ENCODE measurements at places on chromosomes 11 and 22.
A peak's percentile ranks its signal among the peaks of the same experiment; 100 is the strongest.

DNA sequence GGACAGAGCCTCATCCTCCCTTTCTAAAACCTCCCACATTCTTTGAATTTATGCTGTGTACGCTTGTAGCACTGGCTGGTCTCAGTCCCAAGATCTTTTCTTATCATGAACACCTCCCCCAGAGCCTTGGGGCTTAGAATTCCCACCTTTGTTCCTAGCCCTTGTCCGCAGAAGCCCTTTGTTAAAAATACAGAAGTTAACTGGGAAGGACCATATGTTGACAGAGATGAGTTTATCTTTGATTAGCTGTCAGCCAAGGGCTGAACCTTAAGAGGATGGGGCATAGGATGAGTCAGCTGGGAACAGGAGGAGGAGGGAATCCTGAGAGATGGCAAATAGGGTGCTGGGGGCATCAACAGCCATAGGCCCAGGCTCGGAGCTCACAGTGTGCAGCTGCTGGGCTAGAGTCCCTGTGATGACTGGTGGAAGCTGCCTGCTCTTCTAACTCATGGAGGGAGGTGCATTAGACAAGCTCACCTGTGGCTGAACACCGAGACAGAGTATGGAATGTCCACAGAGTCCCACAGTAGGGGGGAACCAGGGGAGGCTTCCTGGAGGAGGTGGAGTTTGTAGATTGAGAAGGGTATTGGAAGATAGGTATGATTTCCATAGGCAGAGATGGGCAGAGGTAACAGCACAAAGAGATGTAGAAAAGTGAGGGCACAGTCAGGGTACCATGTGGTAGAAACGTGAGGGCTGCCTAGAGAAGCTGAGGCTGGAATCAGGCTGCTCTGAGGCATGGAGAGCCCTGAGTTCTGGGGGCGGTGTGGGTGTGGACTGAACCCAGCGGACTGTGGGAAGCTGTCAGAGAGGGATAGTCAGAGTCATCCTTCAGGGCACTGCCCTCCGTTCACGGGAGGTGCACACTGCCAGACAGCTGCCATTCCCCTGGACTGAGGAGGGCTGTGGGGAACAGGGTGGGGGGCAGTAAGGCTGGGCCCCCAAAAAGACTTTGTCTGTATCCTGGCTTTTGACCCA lies 9.9 kb downstream of the MICAL2 start:
- no peak for DNase-seq

GRCh38 chr22:47757741-47758140 lies 995.3 kb downstream of the TBC1D22A start:
- DNase-seq = no peak

- no peak for DNase-seq
Observed at GRCh38 chr11:29368126-29368525, 648.7 kb downstream of the KCNA4 start.

DNA sequence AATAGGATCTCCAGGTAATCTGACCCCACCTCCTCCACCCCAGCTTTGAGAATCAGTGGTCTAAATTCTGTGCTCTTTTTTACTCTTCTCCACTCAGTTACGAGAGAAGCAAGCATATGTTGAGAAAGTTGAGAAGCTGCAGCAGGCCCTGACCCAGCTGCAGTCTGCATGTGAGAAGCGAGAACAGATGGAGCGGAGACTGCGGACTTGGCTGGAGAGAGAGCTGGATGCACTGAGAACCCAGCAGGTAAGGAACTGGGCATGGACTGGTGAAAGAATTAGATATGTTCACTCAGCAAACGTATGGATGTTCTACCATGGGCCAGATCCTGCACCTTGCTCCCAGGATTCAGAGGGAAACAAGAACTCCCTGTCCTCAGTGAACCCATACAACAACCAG lies 85.7 kb downstream of the AMOTL1 start:
- DNase-seq = no peak

DNA sequence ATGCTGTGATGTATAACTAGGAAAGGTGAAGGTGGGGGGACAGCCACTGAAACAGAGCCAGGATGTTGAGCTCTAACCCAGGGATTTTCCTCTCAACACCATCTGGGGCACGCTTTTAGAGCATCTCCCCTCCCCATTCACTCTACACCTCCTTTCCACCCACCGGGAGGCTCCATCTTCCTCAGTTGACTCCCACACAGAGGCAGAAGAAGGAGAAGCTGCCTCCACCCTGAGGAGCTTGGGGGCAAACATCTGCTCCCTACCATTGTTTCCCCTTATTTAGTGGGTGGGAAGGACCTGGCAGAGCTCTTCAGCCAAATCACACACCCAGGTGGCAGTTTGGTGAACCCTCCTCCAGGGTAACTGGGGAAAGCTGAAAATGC lies 50.0 kb upstream of the ADA2 start:
- no peak for DNase-seq

DNA sequence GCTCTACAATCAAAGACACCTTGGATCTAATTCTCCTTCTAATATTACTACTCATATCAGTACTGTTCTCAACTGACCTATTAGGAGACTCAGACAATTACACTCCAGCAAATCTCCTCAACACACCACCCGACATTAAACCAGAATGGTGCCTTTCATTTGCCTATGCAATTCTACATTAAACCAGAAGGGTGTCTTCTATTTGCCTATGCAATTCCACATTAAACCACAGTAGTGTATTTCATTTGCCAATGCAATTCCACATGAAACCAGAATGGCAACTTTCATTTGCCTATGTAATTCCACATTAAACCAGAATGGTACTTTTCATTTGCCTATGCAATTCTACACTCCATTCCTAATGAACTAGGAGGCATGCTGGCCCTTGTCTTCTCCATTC lies 15.3 kb upstream of the APOL3 start:
- no peak for DNase-seq

DNA sequence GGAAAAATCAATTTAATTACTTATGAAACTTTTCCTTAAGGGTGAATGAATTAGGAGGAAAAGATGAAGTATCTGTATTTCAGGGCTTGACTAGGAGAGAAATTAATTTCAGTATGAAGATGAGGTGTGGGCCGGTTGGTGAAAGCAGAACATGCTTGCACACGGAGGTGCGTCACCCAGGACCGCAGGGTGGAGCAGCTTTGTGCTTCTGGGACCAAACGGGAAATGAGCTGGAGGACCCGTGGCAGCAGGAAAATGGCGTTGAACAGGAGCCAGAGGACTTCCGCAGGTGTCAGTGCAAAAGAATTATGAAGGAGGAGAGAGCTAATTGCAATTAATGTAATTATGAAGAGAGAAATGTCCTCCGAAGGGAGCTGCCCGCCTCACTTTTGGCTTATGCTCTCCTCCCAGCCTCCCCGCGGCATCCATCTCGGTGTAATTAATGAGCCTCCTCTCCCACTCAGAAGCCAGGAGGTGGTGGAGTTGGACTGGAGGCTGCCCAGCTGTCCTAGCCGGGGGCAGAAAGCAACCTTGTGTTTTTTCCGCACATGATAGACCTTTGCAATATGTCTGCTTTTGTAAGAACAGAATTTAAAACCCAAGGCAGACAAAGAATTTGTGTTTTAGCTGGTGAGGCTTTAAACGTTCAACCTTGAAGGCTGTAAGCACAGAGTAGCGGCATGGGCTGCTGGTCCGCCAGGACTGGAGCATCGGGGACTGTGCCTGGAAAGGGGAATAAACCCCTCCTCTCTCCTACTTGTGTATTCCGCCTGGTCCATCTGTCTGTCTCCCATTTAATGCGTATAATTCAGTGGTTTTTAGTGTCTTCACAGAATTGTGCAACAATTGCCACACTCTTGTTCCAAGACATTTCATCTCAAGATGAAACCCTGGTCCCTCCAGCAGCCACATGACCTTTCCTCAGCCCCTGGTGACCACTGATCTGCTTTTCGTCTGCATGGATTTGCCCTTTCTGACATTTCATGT lies 180.6 kb downstream of the TBC1D22A start:
- peak; percentile 29 for DNase-seq

- DNase-seq = no peak
Observed at GRCh38 chr11:108093128-108093904, 28.1 kb upstream of the ACAT1 start.

DNA sequence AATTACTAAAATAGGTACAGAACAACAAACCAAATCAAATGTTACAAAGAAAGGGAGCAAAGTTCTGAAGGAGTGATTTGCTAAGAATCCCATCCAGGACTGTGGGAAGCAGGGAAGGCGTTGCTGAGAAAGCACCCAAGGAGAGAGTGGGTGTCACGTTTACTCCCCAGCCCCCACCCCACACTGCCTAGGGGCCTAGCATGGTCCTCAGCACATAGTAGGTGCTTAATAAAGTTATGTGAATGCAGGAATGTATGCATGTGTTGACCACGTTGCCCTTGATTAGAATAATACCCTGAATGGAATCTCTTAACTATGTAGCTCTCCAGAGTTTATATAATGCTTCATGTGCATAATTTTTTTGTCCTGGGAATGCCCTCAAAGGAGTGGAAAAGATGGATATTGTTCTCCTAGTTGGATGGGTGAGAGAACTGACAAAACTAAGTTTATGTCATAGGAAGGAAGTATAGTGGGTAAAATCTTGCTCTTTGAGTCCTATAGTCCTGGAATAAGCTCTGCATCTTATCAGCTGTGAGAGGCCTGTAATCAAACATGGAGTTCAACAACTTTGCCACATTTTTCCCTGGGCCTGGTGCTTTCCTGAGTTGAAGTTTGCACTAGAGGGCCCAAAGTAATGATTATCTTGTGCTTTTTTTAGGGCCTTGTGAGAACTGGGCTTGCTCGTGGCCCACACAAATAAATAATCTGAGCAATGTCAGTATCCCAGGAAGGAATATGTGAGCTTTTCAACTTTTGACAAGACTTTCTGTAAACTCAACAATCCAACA lies 53.8 kb upstream of the LMO2 start:
- no peak for DNase-seq

DNA sequence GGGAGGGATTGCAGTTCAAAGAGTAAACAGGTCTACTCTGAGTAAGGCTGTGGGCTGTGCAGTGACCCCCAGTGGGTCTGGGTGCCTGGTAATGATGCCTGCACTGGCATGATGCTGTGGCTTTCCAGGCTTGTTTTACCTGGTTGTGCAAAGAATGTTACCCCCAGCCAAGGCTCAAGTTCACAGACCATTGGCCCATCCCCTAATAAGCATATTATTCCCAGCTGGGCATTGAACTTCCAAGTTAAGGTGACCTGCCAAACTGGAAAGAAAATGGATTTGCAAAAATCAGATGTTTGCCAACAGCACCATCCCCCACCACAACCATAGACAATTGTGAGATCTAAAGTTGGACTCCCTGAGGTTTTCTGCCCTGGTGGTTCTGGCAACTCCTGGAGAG lies 7.9 kb upstream of the EHF start:
- no peak for DNase-seq

DNA sequence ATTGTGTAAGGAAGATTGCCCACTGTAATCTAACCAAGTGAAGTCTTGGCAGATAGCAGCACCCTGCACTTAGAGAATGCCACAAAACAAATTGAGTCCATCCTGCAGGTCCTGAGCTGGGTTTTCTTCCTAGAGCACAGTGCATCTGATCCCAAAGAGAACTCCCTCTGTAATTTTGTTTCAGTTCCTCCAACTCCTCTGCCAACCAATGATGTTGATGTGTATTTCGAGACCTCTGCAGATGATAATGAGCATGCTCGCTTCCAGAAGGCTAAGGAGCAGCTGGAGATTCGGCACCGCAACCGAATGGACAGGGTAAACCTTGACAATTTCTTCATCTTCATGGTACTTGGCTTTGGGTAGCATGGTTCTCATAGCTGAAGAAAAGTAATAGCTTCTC lies 33.1 kb upstream of the ST14 start:
- DNase-seq = no peak

DNA sequence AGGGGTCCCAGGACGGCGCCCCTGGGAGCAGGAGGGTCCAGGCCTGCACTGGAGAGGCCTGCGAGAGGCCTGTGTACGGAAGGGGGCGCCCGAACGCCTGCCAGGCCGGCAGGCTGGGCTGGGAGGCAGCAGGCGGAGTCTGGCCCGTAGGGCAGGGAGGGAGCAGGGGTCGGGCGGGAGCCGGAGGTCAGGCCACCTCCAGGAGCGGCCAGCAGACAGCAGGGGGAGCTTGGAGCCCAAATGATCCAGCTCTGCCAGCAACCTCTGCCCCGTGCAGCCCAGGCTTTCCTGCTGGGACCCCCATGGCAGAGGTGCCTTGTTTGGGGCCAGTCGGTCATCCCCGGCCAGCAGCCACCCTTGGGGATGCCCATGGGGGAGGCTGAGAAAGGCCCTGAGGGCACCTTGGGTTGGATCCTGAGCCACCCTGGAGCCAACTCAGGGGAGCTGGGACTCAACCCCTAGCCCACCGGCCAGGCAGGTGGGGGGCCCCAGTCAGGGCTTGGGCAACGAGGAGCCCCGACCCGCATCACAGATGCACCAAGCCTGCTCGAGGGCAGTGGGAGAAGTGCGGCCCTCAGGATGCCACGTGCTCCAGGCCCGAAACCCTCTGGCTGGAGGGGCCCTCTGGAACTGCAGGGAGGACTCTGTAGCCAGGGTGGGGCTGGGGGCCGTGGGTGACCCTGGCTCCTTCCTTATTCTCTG lies 9.6 kb upstream of the SYT8 start:
- DNase-seq = no peak

- no peak for DNase-seq
Observed at GRCh38 chr11:112269139-112269538, 8.5 kb upstream of the PLET1 start.

GRCh38 chr11:86062719-86063118 lies 6.2 kb downstream of the PICALM start:
- no peak for DNase-seq

- peak; percentile 97 for DNase-seq
Observed at GRCh38 chr11:89381094-89381493, 110.1 kb downstream of the NOX4 start.

- no peak for DNase-seq
Observed at GRCh38 chr22:38450234-38450797, 4.7 kb downstream of the KCNJ4 start.

- no peak for DNase-seq
Observed at GRCh38 chr11:13047884-13048283, 38.8 kb downstream of the RASSF10 start.

DNA sequence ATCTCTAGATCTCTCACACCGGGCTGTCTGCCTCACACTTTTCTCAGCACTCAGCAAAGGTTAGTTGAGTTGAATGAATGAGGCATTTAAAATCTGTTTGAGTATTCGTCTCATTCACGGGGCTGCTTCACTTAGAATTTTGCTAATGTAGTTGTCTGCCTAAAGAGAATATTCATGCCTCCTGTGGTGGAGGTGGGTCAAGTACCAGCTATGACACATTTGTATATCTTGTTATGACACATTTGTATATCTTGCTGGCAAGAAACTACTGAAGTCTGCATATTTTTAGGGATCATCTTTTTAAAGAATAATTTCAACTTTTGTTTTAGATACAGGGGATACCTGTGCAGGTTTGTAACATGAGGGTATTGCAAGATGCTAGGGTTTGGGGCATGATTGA lies 43.1 kb downstream of the LDLRAD3 start:
- no peak for DNase-seq

Measured in fibroblast of skin of right biceps (primary cell).